H4 (cell line): ENCODE measurements at places on chromosomes 11 and 22. TPM values are rescaled to one million over a fixed set of nuclear protein-coding genes. Genes with fewer than 3 reads are reported as not detected.

Gene OR4A16
- total RNA-seq = 0.68 TPM in 1 of 2 replicates, not detected in the other

Gene PGA4
- total RNA-seq = not detected in 2 replicates

Gene SLC22A8
- not detected in 2 replicates for total RNA-seq

Gene ADAMTS8
- 0.04 TPM in 1 of 2 replicates, not detected in the other for total RNA-seq

Gene GAL
- total RNA-seq = not detected in 2 replicates

Gene FLRT1
- total RNA-seq = 0.80 and 1.4 TPM in 2 replicates

Gene APOA4
- total RNA-seq = not detected in 2 replicates

Gene IL10RA
- 0.04 TPM in 1 of 2 replicates, not detected in the other for total RNA-seq

DNA sequence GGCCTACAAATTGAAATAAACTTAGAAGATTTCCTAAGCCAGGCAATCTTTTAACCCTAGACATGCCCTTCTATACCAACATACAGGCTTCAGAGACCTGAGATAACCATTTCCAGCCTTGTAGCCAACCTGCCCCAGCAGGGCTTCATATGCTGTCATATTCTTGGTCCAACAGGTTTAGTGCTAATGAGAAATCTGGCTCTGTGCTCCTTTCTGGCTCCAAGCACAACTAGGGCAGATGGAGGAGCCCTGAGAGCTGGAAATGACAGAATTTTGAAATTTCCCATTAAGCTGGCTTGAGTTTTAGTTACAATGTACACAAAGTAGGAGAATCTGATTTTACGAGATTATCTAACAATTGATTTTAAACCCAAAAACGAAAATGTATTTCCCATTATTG is 323.0 kb upstream of the CCDC90B start:
- no peak for DNase-seq

GRCh38 chr11:66022401-66023185 is 3.7 kb downstream of the CATSPER1 start:
- no peak for DNase-seq

DNA sequence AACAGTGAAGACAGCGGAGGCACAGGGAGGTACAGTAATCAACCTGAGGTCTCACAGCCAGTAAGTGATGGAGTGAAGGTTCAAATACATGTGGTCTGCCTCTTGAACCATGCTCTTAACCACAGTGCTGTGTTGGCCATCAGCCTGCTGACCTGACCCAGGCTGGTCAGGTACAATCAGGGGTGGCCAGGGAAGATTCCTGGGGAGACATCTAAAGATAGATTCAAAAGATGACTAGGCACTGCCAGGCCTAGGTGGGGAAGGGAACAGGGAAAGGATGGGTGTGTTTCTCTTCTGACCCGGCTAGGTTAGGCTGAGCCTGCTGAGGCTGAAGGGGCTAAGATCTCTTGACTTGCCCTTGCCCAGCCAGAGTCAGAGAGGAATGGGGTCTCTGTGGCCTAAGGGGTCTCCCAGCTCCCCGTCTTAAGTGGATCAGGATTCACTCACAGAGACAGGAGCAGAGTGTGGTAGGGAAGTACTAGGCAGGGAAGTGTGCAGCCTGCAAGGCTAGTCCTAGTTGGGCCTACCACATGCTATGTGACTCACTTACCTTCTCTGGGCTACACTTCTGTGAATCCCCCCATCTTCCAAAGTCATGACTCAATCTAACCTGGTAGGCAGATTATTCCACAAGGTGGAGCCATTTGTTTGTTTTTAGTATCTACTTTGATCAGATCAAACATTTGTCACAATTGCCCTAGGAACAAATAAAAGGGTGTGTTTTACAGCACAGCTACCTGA is 10.4 kb upstream of the SREBF2 start:
- DNase-seq = peak; percentile 38

DNA sequence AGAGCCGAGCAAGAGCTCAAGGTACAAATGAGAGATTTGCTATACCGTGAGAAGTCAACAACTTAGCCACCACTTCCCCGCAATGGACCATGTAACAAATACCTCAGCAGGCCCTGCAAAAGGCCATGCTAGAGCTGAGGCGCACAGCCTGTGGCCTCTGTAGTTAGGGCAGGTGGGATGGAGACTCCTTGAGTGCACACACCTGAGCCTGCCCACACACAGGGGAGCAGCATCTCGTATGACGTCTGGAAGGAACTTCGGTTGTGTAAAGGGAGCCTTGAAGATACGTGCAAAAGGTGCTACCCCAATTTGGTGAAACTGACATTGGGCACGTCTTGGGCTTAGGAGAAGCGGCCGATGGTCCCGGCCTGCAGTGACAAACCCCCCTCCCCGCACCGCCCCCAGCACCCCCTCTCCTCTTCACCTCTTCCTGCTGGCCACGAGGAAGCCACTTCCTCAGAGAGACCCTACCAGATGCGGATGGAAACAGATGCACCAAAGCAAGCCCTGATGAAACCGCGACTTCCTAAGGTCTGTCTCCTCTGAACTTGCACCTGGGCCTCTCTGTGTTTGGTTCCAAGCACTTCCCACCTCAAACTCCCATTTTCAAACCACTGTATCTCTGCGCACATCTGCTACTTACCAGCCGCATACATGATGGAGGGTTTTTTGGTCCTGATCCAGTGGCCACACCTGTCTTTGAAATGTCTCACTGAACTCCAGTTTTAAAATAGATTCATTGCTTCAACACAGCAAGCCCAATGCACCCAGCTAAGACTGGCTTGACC is 10.6 kb downstream of the CDPF1 start:
- DNase-seq = no peak

- peak; percentile 20 for DNase-seq
These were observed 219.1 kb upstream of the CCDC179 start for GRCh38 chr11:23079382-23079813.

- no peak for DNase-seq
These were observed 4.7 kb downstream of the CCDC34 start for GRCh38 chr11:27358296-27358695.

GRCh38 chr11:93614173-93614722 is 47.2 kb upstream of the CEP295 start:
- DNase-seq = no peak

DNA sequence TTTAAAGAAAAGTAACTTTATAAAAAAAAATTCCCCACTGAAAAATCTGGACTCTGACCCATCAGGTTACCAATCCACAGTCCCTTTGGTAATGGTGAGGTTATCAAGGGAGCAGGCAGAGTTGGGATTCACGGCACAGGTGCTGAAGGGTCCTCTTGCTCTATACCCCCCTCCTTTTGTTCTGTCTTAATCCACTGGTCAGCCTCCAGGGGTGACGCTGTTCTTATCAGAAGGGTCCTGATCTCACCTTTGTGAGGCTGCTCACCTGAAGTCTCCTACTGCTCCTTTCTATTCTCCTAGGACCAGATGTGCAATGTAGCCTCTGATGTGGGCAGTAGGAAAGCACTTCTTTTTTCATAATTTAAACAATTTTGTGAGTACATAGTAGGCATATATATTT is 80.6 kb upstream of the E2F8 start:
- no peak for DNase-seq

DNA sequence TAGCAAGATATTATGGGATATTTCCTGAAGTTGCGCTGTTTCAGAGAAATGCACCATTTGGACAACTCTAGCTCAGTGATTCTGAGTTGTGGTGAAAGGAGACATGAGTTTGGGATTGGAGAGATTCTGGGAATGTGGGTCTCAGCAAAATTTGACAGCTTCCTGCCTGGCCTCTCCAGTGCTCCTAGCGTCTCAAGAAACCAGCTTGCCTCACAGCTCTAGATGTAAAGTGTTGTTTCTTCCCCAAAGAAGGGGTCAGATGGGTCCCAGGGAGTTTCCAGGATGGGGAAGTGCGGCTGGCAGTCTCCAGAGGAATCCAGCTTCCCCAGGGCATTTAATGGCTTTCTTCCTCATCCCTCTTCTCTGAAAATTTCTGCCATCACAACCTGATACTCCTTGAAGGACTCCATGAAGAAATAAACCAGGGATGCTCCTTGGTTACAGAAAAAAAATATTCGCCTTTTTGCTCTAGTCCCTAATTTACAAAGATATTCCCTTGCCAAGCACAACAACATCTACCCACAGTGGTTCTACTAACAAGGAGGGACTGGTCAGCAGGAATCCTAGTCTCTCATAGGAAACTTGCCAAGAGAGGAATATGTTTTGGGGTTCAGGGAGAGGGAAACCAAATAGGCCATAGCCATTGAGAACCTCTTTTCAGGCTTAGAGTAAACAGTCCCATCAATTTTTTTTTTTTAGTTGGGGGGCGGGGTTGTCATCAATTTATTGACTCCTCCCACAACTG is 185.4 kb upstream of the E2F8 start:
- no peak for DNase-seq

DNA sequence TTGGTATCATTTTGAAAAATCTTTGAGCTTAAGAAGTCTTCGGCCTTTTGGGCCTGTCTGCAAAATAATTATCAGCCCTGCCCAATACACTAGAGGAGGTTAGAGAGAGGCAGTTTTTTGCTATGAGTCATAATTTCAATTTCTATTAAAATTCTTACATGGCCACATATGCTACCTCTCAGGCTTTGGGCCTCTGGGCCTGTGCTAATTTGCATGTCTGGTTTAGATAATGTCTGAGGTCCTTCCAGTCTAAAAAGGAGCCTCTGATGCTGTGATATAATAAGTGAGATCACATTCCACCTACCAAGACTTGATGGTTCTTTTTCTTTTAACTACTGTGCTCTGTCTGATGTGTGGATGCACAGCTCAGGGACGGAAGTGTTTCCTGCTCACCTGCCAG is 70.8 kb downstream of the KCNJ1 start:
- no peak for DNase-seq

- no peak for DNase-seq
These were observed at the start of gene KRTAP5-6 for GRCh38 chr11:1696608-1697570. Gene KRTAP5-6 (plus strand): TSS chr11:1697195. CDS start chr11:1697246, 51 bp downstream.

DNA sequence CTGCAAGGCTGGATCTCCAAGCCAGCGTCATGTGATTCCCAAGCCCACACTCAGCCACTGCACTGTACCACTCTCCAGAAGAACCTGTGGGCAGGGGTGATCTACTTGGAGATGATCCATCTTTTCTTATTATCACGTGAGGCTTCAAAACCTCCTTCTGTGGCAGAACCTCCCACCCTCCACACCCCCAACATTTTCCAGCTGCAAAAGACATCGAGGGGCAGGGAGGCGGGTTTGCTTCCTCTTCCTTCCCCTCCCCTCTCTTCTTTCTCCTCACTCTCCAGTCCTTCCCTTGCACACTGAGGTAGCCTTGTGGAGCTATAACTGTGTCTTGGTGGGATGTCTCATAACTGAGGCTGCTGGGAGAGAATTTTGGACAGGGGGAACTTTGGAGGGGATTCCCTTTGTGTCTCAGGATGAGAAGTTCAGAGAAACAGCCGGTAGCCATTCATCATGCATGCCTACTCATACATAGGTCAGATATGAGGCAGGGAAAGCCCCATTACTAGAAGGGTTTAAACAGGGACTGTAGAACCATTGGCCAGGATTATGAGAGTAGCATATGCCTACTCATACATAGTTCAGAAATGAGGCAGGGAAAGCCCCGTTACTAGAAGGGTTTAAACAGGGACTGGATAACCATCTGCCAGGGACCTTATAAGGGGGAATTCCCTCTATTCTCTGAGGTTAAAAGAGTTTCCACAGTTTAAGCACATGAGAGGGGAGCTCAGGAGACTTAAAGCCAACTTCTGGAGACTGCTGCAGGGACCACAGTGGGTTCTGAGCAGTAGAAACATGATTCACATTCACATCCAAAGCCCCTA is 420.7 kb upstream of the CADM1 start:
- DNase-seq = no peak

DNA sequence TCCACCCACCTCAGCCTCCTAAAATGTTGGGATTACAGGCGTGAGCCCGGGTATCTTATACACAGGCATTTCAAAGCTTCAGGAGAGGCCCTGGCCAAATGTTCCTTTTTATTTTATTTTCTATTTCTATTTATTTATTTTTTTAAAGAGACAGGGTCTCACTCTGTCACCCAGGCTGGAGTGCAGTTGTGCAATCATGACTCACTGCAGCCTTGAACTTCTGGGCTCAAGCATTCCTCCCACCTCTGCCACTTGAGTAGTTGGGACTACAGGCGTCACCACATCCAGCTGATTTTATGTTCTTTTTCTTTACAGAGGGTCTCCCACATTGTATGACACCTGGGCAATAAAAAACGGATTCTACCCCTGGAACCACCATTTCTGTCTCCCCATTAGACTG is 71.2 kb downstream of the FBXO7 start:
- DNase-seq = peak; percentile 46
